ENCODE measurements at places on chromosomes 13 and 19. TPM values are rescaled to one million over a fixed set of nuclear protein-coding genes. Genes with fewer than 3 reads are reported as not detected.

Gene ZNF460
- polyA plus RNA-seq: 5.9 TPM

Gene MYO1F
- 5.1 TPM for polyA plus RNA-seq

Gene ZNF677
- polyA plus RNA-seq: 49.2 TPM

Gene TGFBR3L
- 11.8 TPM for polyA plus RNA-seq

Gene CD37
- polyA plus RNA-seq: 17.9 TPM

Gene PRTN3
- 0.44 TPM for polyA plus RNA-seq

Gene ZNF544
- 35.9 TPM for polyA plus RNA-seq

Gene ANGPTL4
- 6.0 TPM for polyA plus RNA-seq

DNA sequence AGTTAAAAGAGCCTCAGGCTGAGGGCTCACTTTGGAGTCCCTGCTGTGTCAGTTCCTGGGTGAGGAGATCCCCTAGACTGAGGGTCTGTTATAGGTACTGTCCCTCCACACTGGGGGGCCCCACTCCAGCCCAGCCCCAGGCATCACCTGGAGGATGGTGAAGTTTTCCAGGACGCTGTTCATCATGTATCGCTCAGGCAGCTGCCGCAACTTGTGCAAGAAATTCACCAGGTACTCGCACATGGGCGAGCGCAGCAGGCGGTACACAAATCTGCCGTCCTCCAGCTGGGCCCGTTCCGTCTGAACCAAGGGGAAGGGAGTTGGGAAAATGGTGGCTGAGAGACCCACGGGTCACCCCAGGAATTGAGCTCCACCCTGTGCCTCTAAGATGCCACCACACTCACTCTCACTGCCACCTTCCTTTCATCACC, 7.1 kb downstream of the CD37 start:
- H3K36me3 ChIP-seq: peaks cover 60% of the 10 kb centered on the region
- H3K4me1 ChIP-seq: no peaks in the 10 kb centered on the region
- no peak overlapping the region for H3K27ac ChIP-seq
- no peaks in the 10 kb centered on the region for H3K27me3 ChIP-seq
- no peak for DNase-seq
- H3K4me3 ChIP-seq: no peak overlapping the region

- no peak overlapping the region for H3K27ac ChIP-seq
- H3K27me3 ChIP-seq: no peaks in the 10 kb centered on the region
- H3K36me3 ChIP-seq: no peaks in the 10 kb centered on the region
- no peak overlapping the region for H3K4me3 ChIP-seq
- H3K4me1 ChIP-seq: no peaks in the 10 kb centered on the region
Observed at GRCh38 chr19:18464646-18465045, 26.7 kb upstream of the ISYNA1 start.

DNA sequence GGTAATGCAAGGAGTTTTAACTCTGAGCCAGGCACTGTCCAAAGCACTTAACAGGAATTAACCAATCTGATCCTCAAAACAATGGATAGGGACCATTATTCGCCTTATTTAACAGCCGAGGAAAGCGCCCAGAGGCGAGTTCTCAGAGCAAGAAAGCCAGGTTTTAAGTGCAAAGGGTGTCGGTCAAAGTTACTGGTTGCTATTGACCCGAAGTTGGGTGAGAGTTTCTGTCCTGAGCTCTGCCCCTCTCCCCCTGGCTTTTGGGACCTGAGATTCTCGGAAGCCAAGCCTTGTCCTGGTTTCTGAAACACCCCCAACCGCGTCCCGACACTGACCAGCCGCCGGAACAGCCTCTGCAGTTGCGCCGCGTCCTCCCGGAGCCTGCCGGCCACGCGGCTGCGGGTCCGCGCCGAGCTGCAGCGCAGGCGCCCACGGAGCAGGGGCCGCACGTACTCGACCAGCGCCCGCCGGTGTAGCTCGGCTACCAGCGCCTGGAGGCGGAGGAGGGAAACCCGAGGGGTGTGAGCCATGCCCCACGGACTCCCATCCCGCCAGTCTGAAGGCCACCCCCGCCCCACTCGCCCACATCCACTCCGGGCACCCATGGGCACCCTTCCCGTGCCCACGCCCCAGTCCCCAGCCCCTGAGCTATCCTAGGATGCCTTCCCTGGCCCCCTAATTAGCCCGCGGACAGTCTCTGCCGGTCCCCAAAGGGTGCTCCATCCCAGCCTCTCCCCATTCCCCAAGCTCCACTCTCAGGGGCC, 27.8 kb downstream of the EXOC3L2 start:
- H3K4me3 ChIP-seq: peak overlapping the region; percentile 16
- H3K36me3 ChIP-seq: no peaks in the 10 kb centered on the region
- peaks cover 72% of the 10 kb centered on the region for H3K27me3 ChIP-seq
- H3K27ac ChIP-seq: no peak overlapping the region
- no peaks in the 10 kb centered on the region for H3K4me1 ChIP-seq

DNA sequence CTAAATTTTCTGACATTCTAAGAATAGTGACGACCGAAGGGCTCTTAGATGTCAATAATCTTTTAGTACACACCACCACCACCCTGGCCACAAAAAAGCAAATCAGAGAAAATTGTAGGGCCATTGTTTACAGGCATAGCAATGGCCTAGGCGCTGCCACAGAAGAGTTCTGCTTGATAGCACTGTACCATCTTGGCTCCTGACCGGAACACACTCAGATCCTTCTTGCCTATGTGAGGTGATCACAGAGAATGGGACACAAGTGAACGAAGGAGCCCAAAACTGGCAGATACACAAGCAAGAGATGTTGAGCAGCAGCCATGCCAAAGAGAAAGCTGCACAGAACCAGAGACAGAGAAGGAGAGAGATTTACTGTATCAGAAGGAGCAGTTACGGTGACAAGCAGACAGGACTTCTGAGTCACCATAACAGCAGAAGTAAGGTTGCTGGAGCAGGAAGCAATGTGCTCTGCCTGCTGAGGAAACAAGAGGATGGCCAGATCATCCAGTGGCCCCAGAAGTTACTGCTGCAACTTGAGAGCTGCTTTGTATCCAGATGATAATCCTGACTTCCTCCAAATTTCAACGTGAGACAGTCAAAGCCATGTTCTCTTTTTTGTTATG, 105.2 kb downstream of the SLITRK6 start:
- no peaks in the 10 kb centered on the region for H3K36me3 ChIP-seq
- H3K4me3 ChIP-seq: no peak overlapping the region
- H3K4me1 ChIP-seq: no peaks in the 10 kb centered on the region
- H3K27ac ChIP-seq: no peak overlapping the region
- H3K27me3 ChIP-seq: no peaks in the 10 kb centered on the region

DNA sequence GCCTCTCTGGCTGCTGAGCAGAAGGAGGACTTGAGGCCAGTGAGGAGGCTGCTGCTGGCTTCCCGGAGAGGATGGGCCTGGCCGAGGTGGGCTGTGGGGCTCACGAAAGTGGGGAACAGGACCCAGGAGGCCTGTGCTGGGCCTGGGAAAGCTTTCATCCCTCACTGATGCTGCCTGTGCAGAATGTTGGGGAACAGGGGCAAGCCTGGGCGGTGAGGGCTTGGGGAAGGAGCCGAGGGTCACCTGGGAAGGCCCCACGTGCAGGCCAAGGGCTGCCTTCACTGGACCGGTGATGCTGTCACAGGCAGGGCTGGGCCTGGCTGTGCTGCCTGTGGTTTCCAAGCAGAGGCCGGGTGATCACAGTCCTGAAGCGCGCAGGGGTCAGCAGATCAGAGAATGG, 9.4 kb downstream of the AP1M1 start:
- no peaks in the 10 kb centered on the region for H3K4me1 ChIP-seq
- DNase-seq: no peak
- H3K27me3 ChIP-seq: no peaks in the 10 kb centered on the region
- no peak overlapping the region for H3K4me3 ChIP-seq
- H3K27ac ChIP-seq: no peak overlapping the region
- peaks cover 12% of the 10 kb centered on the region for H3K36me3 ChIP-seq
